ENCODE measurements at places on chromosomes 6 and 20.

DNA sequence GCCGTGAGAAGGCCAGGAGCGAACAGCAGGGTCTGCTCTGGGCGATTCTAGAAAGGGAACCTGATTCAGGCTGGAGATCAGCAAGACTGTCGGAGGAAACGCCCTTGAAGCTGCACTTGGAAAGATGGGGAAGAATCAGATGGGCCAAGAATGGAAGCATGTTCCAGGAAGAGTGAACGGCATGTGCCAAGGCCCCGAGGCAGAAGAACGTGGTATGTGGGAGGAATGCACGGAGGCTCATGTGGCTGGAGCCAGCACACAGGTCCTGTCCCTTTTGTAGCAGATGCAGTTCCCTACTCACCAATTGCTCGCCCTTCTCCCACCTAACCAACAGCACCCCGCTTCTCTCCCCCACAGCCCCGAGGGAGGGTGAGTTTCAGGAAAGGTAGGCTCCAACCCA lies 180.6 kb downstream of the TFAP2C start:
- DNase-seq = no peak

GRCh38 chr6:75077701-75078100 lies 128.2 kb downstream of the COL12A1 start:
- DNase-seq = no peak

- no peak for DNase-seq
These were observed 64.4 kb downstream of the SNAP25 start for GRCh38 chr20:10282979-10283456.

DNA sequence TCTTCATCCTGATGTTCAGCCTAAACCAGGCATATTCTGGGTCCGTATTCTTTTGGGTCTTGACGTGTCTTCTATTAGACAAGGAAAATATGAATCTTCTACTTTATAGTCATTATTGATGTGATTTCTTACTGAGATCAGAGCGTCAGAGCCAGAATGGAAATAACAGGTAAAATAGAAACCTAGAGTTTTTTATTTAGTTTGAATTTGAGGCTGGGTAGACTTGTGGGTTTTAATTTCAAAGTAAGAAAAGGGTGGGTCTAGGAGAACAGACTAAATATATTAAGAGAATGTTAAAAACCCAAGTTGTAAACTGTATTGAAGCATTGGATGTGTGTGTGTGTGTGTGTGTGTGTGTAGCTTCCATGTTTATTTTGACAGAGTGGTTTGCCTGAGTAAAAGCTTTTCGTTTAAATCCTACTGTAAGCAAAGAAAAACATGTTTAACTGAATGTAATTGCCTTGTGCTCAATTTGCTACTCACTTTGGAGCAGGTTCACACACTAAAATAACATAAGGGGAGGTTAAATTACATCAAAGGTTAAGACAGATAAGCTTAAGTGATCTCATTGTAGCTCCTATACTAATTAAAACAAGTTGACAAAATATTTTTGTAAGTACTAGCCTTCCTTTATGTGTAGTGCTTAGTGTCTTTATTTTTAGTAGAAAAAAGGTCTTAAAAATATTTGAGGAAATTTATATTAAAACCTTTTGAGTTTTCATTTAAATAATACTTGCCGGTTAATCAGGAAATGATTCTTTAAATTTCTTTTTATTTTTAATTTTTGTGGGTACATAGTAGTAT lies 17.4 kb downstream of the HECA start:
- DNase-seq = no peak

DNA sequence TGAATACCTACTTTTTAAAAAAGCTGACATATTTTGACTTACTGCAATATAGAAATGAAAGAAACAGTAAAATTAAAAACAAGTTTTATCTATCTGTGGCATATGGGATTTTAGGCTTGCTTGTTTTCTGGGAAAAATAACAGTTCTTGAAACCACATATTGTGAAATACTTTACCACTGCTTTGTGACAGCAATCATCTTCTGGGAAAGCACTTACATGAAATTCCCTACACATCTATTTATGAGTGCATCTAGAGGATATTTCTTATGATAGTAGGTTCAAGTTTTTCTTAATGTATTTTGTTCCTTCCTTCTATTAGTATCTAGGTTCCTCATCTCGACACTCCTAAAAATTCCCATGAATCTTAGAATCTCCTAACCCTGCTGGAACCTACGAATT lies 75.2 kb downstream of the STXBP5 start:
- no peak for DNase-seq

DNA sequence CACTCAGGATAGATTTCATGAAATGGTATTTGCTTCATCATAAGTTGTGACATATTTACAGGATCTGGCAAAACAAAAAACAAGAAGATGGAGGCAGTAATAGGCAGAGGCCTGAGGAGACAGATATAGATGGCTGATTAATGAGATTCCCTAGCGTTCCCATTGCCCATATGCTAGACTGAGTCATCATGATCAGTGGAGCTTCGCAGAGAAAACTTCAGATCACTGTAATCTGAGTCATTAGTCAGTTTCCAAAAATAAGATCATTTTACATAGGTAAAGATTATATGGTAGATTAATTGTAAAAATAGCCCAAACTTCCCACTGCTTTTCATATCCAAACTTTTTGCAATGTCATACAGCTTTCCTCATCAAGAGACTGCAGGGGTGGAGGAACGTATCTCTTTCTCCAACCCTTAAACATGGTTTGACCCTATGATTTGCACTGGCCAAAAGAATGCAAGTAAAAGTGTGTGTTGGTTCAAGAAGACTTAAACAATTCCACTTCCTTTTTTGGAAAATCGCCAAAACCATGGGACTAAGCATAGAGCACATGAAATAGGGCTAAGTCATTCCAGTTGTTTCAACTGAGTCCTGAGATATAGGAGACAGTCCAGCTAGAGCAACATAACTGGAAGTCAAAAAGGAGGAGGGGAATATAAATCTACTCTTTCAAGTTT lies 626.0 kb downstream of the RNF144B start:
- no peak for DNase-seq

DNA sequence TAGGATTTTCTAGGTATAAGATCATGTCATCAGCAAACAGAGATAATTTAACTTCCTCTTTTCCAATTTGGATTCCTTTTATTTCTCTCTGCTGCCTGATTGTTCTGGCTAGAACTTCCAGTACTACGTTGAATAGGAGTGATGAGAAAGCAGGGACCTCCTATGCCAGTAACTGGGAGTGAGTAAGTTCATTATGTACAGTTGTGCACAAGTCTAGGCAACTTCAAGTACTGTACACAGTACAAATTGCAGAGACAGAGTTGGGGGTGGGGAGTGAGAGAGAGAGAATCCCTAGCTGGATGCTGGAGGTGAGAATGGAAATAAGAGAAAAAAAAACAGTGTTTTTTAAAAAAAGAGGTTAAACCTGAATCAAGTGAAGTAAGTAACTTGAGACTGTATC lies 210.2 kb downstream of the MMUT start:
- no peak for DNase-seq

DNA sequence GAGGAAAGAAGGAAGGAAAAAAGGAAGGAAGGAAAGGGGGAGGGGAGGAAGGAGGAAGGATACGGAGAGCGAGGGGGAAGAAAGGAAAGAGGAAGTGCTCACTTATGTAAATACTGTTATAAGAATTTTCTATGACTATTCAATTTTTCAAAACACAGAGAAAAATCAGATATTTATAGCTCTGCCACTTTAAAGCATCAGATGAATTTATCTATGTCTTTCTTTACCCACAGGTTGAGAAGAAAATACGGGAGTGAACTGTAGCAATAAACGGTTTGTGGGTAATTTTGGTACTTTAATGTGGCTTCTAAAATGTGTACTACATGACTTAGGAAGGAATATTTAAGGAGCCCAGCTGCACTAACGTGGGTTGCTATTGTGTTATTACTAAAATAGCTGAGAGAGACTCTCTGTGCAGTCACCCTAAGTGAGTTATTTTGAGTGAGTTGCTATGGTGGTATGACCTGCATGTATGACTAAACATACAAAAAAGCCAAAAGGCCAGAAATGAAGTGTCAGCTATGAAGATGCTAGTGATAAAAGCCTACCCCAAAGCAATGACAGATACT lies 225.5 kb downstream of the SOD2 start:
- DNase-seq = no peak

DNA sequence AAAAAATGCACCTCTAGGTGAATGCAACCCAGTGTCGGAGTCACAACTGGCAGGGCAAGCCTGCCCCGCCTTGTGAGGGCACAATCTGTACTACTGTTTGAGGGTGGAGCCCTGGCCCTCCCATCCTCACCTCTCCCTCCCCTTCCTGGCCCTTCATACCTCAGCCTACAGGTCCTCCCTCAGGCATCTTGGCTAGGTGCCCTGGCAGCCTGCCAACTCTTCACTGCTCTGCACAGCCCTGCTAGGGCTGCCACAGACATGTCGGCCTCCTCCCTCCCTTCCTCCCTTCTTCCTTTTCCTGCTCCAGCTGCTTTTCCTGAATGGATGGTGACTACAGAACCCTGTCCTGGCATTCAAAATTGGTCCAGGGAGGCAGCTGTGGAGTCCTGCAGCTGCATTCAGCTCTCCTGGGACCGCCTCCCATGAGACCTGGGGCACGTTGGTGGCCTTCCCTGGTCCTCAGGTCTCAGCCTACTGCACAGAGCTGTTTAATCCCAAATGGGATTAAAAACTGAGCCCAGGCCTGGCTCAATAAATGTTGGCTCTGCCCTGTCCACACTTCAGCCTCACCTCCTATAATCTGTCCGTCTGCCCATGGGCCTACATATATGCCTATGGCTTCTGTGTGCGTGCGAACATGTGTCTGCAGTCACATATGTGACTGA lies 52.7 kb downstream of the CDH22 start:
- no peak for DNase-seq

DNA sequence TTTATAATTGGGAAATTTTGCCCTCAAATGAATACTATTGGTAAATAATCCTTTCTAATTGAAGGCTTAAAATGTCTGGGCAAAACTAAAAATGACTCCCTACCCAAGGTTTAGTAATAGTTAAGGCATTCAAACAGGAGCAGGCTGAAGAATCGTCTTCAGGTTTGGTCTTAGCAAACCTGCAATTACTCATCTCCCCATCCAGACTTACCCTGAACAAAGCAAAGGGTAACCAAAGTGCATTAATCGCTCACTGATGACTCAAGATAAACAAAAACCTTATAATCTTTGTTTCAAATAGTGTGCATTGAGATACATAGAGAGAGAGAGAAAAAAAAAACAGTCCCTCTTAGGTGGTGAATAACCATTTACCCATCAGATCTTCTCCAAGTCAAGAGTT lies 225.5 kb downstream of the BMP2 start:
- no peak for DNase-seq

DNA sequence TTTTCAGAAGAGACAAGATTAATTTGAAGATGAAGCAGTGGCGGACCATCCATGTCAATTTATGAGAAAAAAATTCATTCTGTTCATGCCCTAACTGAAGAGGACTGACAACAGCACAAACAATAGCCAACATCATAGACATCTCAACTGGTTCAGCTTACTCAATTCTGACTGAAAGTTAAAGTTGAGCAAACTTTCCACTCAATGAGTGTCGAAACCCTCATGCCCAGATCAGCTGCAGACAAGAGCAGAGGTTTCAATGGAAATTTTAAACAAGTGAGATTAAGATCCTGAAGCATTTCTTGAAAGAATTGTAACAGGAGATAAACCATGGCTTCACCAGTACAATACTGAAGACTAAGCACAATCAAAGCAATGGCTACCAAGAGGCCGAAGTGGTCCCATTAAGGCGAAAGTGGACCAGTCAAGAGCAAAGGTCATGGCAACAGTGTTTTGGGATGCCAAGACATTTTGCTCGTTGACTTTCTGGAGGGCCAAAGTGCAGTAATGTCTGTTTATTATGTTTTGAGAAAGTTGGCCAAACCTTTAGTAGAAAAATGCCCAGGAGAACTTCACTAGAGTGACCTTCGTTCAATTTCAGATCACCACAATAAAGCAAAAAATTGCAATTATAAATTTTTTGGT lies 6.1 kb upstream of the SFT2D1 start:
- DNase-seq = no peak

GRCh38 chr6:32436995-32437836 lies 2.5 kb upstream of the HLA-DRA start:
- DNase-seq = no peak

GRCh38 chr6:44805238-44805846 lies 417.8 kb downstream of the CDC5L start:
- no peak for DNase-seq

- DNase-seq = peak; percentile 92
These were observed 17.1 kb downstream of the OR2B2 start for GRCh38 chr6:27894839-27895762.

- no peak for DNase-seq
These were observed 38.6 kb downstream of the TFEB start for GRCh38 chr6:41696788-41697187.

DNA sequence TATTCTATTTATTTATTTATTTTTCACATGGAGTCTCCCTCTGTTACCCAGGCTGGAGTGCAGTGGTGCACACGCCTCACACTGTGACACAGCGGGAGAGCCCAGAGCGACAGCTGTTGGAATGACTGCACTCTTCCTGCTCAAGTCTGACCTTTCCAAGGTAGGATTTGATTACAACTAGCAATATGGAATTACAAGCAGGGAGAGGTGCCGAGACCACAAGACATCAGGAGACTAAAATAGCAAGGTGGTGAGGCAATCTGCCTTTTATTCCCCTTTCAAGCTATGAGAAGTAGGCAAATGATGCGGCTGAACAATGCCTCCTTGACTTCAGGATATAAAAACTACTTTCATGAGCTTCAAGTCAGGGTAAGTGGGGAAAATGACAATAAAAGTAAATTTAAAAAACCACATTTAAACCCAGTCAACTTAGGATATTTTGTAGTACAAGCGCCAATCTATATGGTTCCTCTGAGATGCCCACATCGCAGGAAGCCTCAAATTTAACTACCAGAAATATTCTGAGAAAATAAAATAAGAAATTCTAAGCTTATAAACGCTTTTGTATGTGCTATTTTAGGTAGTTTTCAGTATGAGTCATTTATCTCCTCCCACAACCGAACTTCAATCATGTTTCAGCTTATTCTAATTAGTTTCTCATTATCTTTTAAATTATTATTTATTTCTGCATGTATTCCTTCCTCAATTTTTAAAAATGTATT lies 146.9 kb upstream of the SGK1 start:
- DNase-seq = no peak

DNA sequence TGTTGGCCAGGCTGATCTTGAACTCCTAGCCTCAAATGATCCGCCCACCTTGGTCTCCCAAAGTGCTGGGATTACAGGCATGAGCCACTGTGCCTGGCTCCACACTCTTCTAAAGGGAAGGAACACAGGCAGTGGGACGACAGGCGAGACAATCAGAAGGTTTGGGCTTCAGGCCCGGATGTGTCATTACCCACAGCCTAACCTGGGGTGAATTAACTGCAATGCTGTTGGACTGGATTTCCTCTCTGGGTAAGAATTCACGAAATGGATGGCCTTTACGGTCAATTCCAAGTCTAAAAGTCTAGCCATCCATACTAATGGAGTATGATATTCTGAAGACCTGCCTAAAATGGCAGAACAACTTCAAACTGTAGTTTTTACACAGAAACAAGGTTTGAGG lies 83.7 kb upstream of the CCDC28A start:
- no peak for DNase-seq

- DNase-seq = no peak
These were observed 6.4 kb upstream of the STX11 start for GRCh38 chr6:144143878-144144277.
